Activated effector memory CD4-positive, alpha-beta T cell treated with anti-CD3 and anti-CD28 coated beads, Interleukin-2, amount 50 U/mL, for 16 hours (primary cell): ENCODE measurements at places on chromosomes 1 and 21.

DNA sequence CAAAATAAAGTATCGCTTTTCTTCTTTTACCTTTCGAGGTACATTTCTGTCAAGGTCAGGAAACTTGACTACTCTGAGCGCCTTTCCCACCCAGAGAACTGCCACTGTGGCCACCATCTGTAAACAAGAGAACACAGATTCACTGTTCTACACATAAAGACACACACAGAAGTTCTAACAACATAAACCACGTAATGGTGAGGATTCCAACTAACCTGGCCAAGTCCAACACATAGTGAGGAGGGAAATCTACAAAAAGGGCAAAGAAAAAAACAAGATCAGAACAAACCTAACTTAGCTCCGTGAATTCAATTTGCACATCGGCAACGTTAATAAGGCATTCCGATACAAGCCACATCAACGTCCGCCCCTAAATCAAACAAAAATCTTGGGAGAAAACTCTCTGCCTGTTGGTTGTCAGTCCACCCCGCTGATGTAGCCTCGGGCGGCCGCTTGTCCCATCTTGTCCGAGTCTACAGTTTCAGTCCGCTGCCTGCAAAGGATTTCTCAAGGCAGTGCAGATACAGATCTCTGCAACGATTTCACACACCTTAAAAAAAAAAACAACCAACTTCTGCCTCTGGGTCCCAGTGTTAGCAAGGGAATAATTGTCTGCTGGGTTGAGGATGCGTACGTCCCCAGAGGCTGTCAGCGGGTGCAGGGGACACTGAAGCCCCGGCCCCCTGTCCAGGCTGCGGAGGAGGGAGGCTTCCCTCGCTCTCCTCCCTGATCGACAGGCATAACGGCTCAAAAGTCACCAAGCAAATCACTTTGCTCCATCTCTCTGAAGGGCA lies 1.0 kb downstream of the SLC35D1 start:
- no peak for DNase-seq

- no peak for DNase-seq
These were observed 151.7 kb downstream of the LYPLAL1 start for GRCh38 chr1:219325368-219325742.

- peak; percentile 73 for DNase-seq
These were observed 2.1 kb upstream of the SELENON start for GRCh38 chr1:25797939-25798338.

- no peak for DNase-seq
These were observed 44.0 kb downstream of the GPR161 start for GRCh38 chr1:168092566-168093355.

DNA sequence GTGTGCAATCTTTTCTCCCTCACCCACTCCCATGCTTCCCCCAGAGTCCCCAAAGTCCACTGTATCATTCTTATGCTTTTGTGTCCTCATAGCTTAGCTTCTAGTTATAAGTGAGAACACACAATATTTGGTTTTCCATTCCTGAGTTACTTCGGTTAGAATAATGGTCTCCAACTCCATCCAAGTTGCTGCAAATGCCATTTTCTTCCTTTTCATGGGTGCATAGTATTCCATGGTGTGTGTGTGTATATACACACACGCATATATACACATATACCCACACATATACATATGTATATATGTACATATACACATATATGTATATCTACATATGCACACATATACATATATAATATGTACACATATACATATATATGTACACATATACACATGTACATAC lies 69.3 kb downstream of the ERG start:
- no peak for DNase-seq

- DNase-seq, result peak; percentile 12
These were observed 246.5 kb upstream of the VAMP3 start for GRCh38 chr1:7524341-7525337.
